ENCODE measurements at places on chromosomes 5 and 9. TPM values are rescaled to one million over a fixed set of nuclear protein-coding genes. Genes with fewer than 3 reads are reported as not detected.
A peak's percentile ranks its signal among the peaks of the same experiment; 100 is the strongest.

IGIP gene
- 8.0 TPM for total RNA-seq

DNA sequence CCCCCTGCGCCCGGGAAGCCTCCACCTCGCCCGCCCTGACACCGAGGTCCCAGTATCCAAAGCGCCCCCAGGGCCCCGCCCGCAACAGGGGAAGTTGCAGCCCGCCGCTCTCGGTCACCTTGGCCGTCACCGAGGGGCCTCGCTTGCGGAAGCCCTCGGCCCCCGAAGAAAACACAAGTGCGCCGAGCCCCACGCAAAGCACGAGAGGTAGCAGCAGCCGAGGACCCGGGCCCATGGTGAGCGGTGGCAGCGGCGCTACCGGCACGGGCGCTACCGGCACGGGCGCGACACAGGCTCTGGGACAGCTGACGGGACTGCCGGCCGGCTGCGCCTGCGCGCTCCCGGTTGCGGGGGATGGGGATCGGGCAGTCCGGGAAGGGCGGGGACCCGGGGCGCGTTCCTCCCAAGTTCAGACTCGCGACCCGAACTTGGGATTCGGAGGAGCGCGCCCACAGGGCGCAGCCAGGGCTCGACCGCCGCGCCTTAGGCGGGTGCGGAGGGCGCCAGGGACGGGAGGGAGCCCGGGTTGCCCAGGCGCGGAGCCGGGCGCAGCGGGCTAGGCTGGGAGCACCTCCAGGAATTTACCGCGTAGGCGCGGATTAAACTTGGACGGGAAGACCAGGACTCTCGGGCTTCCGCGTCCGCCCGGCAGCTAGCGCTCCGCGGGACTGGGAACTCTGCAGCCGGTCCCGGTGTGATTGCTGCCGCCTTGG is at the start of gene PPIC:
TSS of gene PPIC (minus strand) at position 335 of the 713 bp plus-strand sequence. CDS start at position 235, 100 bp downstream.
- peaks cover 15% of the 10 kb centered on the region for H3K4me1 ChIP-seq
- H3K27ac ChIP-seq, result peak within 1 kb of the TSS; percentile 87
- peak; percentile 81 for DNase-seq
- no peaks in the 10 kb centered on the region for H3K27me3 ChIP-seq

DNA sequence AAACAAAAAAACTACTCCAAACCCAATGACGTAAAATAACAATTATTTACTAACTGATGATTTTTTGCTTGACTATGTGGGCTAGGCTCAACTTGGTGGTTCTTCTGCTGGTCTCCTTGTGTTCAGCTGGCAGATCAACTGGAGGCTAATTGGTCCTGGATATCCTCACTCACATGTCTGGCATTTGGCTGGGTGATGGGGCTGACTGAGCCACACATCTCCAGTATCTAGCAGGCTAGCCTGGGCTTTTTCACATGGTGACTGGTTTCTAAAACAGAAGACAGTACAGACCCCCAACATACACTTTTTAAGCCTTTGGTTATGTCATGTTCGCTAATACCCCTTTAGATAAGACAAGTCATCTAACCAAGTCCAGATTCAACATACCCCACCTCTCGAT is 104.7 kb upstream of the PRRC1 start:
- no peak overlapping the region for H3K27ac ChIP-seq
- H3K4me1 ChIP-seq, result peaks cover 27% of the 10 kb centered on the region
- H3K36me3 ChIP-seq, result no peaks in the 10 kb centered on the region
- H3K27me3 ChIP-seq, result no peaks in the 10 kb centered on the region

DNA sequence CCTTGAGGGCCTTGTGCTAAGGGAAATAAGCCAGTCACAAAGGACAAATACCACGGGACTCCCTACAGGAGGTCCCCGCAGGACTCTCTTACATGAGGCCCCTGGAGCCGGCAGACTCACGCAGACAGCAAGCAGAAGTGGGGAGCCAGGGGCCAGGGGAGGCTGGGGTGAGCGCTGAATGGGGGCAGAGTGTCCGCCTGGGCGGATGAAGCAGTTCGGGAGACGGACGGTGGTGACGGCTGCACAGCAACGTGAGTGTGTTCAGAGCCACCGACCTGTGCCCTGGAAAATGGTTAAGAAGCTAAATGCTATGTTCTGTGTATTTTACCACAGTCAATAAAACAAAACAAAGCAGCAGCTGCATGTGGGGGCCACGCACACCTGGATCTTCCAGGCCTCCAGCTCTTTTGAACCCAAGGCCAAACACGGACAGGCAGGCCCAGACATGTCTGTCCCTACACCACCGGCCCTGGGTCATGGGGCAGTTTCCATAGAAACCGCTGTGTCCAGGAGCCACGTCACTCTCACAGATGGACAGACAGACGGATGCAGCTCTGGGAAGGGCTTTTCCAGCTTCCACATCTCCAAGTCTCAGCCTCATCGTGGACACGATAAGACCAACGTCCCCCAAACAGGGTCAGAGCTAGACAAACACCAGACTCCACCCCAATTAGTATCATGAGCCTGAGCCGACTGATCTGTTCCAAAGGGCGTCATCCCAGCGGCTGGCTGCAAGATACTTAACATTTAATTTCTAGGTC is 103.9 kb downstream of the VAV2 start:
- peaks cover 2% of the 10 kb centered on the region for H3K27me3 ChIP-seq
- no peaks in the 10 kb centered on the region for H3K4me1 ChIP-seq
- H3K4me3 ChIP-seq, result no peak overlapping the region
- H3K36me3 ChIP-seq, result no peaks in the 10 kb centered on the region

GRCh38 chr5:132050136-132050535 is 10.3 kb upstream of the IL3 start:
- H3K36me3 ChIP-seq, result no peaks in the 10 kb centered on the region
- H3K4me3 ChIP-seq, result no peak overlapping the region
- no peaks in the 10 kb centered on the region for H3K27me3 ChIP-seq
- DNase-seq, result no peak
- H3K27ac ChIP-seq, result no peak overlapping the region

GRCh38 chr9:108511307-108511706 is 344.5 kb downstream of the ACTL7B start:
- no peaks in the 10 kb centered on the region for H3K27me3 ChIP-seq
- H3K4me3 ChIP-seq, result no peak overlapping the region
- no peaks in the 10 kb centered on the region for H3K36me3 ChIP-seq
- no peak overlapping the region for H3K27ac ChIP-seq

DNA sequence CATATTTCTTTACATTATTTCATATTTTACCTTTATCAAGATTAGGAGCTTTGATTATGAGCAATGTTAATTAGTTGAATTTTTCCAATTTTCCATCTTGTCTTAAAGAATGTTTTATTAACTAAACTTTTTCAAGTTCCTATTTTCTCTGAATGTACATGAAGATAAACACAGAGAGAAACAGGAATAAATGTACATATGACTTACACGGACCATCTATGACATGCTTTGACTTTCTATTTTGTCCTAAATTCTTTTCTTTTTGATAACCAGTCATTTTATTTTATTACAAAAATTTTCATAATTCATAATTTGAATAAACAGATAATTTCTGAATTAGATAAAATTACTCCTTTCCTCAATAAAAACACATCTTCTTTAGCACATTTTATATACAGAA is 1038.8 kb upstream of the ARRDC3 start:
- no peaks in the 10 kb centered on the region for H3K4me1 ChIP-seq
- no peaks in the 10 kb centered on the region for H3K27me3 ChIP-seq
- no peaks in the 10 kb centered on the region for H3K36me3 ChIP-seq
- no peak overlapping the region for H3K27ac ChIP-seq
- no peak for DNase-seq
- no peak overlapping the region for H3K4me3 ChIP-seq

- no peak overlapping the region for H3K4me3 ChIP-seq
- H3K27ac ChIP-seq, result peak overlapping the region; percentile 84
- peaks cover 45% of the 10 kb centered on the region for H3K4me1 ChIP-seq
- DNase-seq, result no peak
- H3K36me3 ChIP-seq, result no peaks in the 10 kb centered on the region
Observed at GRCh38 chr5:129096382-129096991, 1.9 kb downstream of the ISOC1 start.

DNA sequence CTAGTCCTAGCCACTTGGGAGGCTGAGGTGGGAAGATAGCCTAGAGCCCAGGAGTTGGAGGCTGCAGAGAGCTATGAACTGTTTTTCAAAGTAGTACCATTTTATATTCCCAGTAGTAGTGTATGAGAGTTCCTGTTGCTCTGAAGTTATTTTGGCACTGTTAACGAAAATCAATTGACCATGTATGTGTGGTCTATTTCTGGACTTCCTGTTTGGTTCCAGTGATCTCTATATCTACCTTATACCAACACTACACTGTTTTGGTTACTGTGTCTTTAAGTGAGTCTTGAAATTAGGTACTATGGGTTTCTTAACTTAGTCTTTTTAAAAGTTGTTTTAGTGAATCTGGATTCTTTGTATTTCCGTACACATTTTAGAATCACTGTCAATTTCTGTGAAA is 13.6 kb downstream of the SLF1 start:
- H3K4me3 ChIP-seq, result no peak overlapping the region
- DNase-seq, result no peak
- no peaks in the 10 kb centered on the region for H3K27me3 ChIP-seq
